ENCODE measurements at places on chromosomes 5 and 9.

DNA sequence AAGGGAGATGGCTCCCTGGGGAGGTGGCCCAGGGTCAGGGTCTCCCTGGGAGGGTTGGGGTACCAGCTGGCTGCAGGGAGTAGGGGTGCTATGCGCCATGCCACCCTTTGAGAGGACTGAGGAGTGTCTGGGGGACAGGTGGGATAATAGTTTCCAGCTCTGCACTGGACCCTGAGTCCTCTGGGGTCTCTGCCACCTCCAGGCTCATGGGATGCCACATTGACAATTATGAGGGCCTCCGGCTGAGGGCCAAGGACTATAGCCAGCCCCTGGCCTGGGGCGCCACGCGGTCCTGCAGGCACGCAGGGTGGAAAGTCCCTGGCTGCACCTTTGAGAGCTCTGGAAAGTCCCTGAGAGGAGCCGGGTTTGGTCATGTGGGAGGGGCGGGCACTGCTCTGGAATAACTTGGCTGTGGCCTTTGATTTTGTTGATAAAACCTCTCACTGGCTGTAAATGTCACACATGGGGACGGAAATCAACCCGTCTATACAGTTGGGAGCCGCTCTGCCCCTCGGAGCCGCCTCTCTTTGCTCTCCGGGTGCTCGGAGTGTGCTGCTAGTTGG lies 16.0 kb downstream of the TRAF2 start:
- DNase-seq: peak; percentile 16

DNA sequence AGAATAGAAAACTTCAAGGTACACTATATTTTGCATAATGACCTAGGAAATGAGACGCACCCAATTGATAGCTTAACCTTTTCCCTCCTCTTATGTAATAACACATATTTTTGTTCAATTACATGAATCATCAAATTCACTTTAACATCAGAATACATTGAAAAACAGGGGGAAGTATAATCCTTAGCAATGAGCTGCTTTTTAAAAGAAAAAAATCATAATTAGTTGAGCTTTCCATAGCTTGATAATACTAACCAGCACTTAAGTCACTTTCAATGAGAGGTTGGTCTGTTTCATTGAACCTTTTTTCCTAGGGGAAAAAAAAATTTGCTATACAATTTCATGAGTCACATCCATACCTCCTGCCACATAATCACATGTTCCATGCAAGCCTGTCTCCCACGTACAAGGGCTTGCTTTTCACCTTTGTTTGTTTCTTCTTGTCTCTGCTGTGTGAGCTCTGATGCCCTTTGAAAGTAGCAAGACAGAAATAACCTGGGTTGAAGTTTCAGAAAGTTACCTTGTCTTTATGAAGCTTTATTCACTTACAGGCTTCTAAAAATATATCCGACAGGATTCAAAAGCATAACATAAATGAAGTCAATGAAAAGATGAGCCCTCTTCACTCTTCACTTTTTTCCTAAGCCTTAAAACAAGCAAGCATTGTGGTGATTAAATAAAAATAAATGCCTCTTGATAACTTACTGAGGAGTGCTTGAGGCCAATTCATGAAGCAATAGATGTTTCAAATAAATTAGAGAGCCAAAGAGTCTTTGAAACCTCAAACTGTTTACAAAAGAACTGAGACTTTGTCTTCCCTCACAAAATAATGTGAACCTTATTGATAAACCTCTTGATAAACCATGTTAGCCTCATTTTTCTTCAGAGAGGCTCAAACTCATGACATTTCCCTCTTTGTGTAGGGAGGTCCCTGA lies 108.5 kb downstream of the FEM1C start:
- peak; percentile 48 for DNase-seq

DNA sequence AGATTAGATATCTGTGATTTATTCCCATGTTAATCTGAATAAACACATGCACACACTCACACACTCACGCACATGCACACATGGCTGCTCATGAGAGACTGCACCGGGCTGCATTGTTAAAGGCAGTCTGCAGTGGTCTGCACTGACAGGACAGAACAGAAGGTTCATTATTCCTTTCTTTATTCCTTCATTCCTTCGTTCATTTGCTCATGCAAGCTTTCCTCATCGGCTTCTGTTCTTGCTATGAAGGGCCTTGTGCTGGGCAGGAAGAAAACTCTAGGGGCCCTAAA lies 41.4 kb upstream of the FSTL4 start:
- DNase-seq: no peak

DNA sequence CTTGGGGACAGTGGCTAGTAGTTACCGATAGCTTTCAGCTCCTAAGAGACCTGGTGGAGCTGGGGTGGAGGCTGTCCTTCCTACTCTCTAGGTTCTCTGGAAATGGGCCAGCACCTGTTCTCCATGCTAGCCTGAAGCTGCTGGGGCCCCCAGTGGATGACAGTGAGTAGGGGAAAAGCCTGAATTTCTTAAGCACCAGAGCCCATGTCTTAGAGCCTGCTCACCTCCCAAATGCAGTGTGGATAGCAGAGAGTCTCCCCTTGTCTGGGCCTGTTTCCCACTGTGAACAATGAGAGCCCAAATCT lies 105.8 kb downstream of the DAB2IP start:
- no peak for DNase-seq

DNA sequence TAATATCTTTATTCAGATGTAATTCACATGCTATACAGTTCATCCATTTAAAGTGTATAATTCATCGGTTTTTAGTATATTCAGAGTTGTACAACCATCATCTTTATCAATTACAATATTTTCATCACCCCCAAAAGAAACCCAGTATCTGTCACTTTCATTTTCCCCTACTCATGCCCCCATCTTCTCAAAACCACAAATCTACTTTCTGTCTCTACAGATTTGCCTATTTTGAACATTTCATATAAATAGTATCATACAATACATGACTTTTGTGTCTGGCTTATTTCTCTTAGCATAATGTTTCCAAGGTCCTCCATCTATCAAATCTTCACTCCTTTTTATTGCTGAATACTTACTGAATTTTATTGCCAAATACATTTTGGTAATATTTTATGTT lies 305.1 kb upstream of the SGCD start:
- DNase-seq: no peak

DNA sequence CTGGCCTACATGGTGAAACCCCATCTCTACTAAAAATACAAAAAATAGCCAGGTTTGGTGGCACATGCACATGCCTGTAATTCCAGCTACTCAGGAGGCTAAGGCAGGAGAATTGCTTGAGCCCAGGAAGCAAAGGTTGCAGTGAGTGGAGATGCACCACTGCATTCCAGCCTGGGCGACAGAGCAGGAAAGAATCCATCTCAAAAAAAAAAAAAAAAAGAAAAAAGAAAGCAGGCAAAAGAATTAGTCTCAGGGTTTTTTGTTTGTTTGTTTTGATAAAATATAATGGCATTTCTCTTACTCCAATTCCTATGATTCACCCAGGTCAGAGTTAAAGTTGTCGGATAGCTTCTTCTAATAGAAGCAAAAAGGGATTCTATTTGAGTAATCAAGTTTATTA lies 67.0 kb upstream of the ATG10 start:
- DNase-seq: no peak

DNA sequence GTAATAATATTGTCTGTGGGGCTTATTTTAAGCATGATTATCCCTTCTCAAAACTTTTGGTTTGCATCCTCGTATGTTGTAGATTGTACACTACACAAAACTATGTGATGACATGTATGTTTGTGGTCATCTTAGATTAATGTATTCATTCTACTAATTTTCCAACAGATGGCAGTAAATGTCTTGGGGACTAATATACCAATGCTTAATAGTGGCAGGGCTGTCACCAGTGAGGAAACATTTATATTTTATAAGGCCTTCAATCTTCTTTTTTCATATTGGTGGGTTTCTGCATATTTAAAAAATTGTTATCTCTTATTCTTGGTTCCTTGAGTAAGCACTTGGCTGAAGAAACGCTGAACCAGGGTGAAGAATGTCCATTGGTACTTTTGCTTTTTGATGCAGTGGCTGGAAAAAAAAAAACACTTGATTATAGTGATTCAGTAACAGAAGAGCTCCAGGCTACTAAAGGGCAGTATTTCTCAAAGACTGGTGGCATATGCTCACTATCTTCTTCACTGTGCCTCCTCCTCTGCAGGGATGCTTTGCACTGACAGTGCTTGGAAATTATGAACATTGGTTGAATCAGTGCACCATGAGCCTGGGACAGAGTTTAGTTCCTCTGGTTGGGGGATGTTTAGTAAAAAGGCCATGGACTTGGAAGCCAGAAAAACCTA lies 530.3 kb downstream of the RASEF start:
- no peak for DNase-seq

- peak; percentile 86 for DNase-seq
Observed at GRCh38 chr5:37840053-37841034, 503 bp upstream of the GDNF start.
